ENCODE measurements at places on chromosomes 7 and 10.

DNA sequence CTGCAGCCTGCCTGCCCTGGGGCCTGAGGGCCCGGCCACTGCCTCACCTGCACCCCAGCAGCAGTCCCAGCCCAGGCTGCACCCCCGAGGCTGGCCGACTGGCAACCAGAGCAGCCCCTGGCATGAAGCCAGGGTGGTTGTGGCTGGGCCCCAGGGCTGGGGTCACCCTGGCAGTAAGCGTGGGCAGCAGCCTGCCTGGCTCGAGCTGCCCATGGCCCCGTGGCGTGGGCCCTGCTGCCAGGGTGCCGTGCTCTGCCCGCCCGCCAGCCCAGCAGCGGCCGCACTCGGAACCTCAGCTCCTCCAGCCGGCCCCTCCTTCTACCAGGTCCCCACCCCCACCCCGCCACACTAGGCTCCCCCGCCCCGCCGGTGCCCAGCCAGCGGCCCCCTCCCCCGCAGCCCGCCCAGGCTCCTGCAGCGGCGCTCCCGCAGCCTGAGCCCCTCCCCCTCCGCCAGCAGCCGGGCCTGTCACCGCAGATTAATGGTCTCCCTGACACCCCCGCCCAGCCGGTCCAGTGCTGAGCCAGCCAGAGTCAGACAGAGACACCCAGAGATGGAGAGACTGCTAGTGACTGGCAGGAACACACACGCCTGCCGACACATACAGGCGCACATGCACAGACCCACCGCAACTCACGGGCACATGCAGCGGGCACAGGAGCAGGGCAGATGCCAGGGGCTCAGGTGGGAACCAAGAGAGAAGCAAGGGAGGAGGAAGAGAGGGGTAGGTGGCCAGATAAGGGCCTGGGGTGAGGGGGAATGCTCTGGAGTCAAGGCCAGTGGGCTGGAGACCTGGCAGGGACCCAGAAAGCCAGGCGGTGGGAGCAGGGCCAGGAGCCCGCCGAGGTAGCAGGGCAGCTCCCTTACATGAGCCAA is 22.4 kb downstream of the KCNH2 start:
- no peak for DNase-seq

DNA sequence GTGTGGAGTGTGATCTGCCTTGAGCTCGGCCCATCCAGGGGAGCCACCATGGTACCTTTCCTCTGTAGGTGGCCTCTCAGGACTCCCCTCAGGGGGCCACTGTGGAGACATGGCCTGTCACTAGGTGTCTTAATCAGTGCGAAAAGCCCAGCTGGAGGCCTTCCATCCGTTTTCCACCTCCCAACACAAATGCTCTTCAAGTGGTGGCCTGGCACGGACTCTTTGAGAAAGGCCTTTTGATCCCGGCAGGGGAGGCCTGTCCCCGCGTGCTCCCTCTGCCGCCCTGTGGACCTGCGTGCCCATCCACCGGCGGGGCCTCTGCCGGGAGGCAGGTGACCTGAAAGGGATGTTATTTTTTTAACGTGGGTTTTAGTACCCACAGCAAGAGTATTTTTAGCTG is 149.5 kb downstream of the RGS10 start:
- DNase-seq: no peak

GRCh38 chr10:71691405-71691804 is 28.2 kb downstream of the C10orf105 start:
- DNase-seq: no peak

DNA sequence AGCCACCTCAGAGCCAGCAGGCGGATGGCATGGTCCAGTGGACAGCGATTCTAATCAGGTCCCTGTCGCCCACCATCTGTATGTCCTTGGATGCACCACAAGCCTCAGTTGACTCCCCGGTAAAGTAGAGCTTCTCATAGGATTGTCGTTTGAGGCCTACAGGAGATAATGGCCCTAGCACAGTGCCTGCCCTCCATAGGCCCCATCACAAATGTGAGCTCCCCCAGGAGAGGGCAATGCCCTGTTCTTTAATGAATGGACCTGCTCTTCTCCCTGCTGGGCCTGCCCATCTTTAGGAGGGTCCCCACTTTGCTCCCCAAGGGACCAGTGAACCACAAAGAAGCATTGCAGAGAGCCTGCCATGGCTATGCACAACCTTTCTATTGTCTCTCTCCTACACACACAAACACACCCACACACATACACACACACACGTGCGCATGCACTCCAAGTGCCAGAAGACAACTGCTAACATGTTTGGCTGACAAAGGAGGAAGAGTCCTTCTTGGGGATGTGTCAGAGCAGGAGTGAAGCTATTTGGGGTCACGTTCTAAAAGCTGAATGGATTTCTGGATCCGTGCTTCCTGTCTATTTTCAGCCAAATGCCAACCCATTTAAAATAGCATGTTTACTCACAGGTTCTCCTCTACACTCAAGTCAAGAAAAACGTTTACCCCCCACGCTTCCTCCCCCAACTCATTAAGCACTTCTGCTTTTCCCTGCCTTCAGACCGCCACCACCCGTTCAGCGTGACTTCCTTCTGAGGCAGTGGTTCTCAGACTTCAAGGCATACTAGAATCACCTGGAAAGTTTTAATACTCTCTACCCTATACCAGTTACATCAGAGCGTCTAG is 196.1 kb downstream of the GRID1 start:
- no peak for DNase-seq

GRCh38 chr7:28356619-28357018 is 55.7 kb upstream of the CREB5 start:
- DNase-seq: no peak

DNA sequence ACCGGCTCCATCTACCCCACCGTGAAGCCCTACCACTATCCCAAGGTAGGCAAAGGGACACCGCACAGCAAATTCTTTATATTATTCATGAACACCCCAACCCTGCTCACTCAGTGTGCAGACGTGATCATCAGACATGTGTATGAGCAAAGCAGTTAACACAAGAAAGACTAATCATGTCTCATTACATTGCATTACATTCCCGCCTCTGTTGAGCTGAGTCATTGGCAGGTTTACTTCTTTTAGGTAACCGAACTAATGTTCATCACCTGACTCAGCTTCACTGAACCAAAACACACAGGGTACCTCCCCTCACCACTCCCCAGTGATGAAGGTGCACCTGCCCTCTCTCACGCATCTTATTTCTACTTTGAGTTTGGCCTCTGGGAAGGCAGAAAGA is 233.4 kb downstream of the PAXIP1 start:
- no peak for DNase-seq

- DNase-seq: no peak
Measured at GRCh38 chr7:131691454-131692130, 135.2 kb upstream of the PODXL start.

DNA sequence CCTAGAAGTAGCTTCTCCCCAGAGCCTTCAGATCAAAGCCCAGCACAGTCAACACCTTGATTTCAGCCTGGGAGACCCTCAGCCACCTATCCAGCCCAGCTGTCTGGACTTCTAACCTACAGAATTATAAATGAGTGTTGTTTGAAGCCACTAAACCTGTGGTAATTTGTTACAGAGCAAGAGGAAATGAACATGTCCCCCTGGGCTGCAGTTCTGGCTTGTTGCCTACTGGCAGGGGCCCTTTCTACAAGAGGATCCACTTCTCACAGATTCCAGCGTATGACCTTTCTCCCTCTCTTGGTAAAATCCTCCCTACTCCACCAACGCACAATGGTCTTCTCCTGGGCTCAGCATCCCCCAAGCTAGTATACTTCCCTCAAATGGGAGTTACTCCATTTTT is 46.4 kb upstream of the ECHDC3 start:
- no peak for DNase-seq

- no peak for DNase-seq
Measured at GRCh38 chr10:14356921-14357320, 26.2 kb upstream of the FRMD4A start.

DNA sequence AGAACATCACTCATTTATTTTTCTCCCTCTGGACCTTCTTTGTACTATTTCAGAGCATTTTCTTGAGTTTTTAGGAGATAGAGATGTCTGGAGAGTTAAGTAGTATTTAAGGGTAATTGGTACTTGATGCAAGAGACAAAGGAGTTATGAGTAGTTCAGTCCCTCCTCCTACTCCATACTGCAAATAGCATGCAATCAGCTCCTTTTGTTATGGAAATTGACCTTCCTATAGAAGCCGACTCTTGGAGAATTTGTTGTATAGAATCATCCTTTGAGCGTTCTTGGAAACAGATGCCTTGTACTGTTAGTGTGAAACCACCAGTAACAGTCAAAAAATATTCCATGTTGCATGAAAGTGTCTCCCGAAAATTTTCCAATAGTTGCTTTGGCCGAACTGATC is 428.2 kb upstream of the GALNT17 start:
- DNase-seq: no peak

DNA sequence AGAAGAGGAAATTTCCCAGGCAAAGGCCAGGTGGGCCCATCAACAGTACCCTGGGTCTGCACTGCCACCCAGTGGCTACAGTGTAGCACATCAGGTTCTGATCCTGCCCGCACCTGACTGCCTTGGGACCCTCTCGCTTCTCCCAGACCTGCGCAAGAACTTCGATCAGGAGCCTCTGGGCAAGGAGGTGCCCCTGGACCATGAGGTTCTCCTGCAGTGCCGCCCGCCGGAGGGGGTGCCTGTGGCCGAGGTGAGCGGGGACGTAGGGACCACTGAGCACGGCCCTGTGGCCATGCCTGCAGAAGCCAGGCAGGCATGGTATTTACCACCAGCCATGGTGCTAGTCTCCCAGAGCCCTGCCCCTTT is 33.9 kb upstream of the SLC29A3 start:
- no peak for DNase-seq

GRCh38 chr7:75937958-75938786 is 23.2 kb downstream of the POR start:
- DNase-seq: no peak

- no peak for DNase-seq
Measured at GRCh38 chr7:3585826-3586225, 284.8 kb downstream of the SDK1 start.

DNA sequence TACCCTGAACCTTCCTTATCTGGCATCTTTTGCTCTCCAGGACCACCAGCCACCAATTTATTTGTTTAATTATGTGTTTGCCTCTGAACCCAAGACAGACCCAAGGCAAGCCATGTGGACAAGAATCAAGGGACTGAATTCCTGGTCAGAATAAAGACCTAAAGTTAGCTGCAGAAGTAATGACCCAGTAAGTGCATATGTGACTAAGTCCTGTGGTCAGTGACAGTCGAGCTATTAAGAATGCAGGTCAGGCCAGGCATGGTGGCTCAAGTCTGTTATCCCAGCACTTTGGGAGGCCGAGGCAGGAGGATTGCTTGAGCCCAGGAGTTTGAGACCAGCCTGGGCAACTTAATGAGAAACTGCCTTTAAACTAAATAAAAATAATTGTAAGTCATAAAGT is 139.4 kb downstream of the CCDC71L start:
- no peak for DNase-seq

DNA sequence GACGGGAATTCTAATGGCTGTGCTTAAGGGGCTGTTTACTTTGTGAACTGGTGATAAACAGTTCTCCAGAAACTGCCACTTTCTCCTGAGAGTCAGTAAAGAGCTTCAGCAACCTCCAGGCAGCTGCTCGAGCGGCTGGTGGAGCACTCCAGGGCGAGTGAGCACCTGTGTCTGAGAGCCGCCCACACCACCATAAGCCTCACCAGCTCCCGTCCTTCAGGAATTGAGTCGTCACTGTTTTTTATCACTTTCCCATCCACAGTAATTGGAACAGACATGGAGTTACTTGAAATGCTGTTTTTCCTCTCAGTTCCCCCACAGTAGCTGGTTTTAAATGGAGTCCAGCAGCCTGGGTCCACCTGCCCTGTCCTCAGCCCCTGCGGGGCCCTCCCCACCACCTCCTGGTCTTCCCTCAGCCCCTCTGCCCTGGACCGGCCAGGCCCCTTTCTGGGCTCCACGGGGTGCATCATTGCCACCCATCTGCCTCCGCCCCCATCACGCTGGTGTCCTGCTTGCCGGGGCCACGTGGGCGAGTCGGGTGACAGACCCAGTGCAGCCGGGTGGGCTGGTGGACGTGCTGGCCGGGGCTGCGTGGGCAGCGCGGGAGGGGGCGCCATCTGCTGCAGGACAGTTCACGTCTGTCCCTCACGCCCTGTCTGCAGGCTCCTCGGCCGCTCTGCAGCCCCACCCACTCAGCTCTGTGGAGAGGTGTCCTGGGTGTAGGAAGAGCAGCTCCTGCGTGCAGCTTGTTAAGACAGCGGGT is 56.0 kb downstream of the NKX6-2 start:
- no peak for DNase-seq

GRCh38 chr7:42621543-42622219 is 290.2 kb downstream of the C7orf25 start:
- DNase-seq: no peak

DNA sequence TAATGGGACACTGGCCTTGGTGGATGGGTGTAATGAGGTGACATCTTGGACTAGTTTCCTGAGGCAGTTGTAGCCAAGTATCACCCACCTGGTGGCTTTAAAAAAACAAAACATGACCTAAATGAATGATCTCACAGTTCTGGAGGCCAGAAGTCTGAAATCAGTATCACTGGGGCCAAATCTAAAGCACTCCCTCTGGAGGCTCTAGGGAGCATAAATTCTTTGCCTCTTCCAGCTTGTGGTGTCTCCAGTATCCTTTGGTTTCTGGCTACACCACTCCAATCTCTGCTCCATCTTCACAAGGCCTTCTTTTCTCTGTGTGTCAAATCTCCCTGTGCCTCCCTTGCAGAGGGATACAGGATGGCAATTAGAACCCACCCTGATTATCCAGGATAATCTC is 342.9 kb downstream of the CALN1 start:
- DNase-seq: no peak

- DNase-seq: no peak
Measured at GRCh38 chr10:69317175-69317604, 38.9 kb downstream of the HK1 start.

DNA sequence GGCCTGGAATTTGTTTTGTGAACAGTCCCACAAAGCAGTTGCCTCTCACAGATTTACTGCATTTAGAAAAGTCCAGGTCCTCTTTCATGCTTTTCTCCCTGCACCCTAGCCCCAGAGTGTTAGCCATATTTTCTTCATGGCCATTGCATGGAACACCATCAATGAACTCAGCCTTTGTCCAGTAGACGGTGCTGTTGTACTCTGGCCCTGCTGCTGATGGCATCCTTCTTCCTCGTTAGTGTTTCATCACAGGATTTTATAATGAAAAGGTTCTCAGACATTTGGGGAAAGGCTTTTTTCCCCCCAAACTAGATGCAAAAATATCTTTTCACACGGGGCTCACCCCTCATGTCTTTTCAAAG is 93.0 kb upstream of the SLC25A13 start:
- no peak for DNase-seq

- no peak for DNase-seq
Measured at GRCh38 chr7:19098510-19098909, 18.9 kb downstream of the TWIST1 start.

GRCh38 chr10:132142396-132143161 is 44.2 kb upstream of the DPYSL4 start:
- peak; percentile 47 for DNase-seq

All from T-helper 9 cell (primary cell).